CD4-positive, alpha-beta T cell treated with Interleukin-21 for 1 hour (primary cell): ENCODE measurements at places on chromosomes 4 and X.

DNA sequence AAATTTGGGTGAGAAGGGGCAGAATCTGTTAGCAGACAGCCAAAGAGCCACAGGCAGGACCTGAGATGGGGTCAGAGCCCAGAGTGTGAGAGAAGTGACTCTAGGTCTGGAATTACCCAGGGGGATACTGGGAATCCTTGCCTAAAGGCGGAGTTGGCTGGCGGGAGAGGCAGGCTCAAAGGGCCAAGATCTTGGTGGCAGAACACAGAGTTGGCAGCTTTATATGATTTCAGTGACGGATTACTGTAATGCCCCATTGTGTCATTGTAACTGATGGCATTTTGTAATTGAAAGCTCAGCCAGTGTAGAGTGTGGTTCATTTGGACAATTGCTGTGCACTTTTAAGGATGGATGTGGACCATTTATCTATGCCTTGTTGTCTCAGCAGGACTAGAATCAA, 77.3 kb downstream of the SMIM20 start:
- DNase-seq: no peak

DNA sequence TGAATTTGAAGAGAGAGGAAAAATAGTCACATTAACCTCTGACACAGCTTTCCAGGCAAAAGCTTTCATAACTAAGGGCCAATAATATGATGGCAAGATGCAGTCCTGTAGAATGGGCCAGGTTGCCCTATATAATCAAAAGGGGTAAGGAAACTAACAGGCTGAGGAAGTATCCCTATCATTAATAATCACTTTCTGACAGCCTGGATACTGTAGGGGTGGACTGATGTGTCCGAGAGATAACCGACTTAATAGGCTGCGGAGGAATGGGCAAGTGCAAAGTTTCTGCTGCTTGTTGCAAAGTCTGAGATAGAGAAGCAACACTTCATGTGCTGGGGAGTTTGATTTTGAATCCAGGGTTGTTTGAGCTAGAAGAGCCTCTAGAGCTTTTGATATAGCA, 94.8 kb downstream of the DNAAF6 start:
- no peak for DNase-seq

- peak; percentile 13 for DNase-seq
Observed at GRCh38 chrX:153635788-153636668, 11.0 kb upstream of the DUSP9 start.

DNA sequence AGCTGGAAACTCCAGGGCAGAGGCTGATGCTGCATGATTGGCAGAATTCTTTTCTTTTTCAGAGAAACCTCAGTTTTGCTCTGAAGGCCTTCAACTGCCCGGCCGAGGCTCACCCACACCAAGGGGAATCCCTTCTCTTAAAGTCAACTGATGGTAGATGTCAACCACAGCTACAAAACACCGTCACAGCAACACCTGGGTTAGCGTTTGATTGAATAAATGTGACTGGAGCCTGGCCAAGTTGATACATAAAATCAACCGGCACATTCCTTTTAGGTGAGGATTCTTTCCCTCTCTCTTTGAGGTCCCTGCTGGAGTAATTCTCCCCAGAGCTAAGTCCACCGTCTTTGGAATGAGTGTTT, 15.2 kb upstream of the KIAA0232 start:
- DNase-seq: no peak

- no peak for DNase-seq
Observed at GRCh38 chr4:98612318-98613250, 45.8 kb downstream of the TSPAN5 start.

GRCh38 chr4:21806991-21807390, 141.6 kb downstream of the KCNIP4 start:
- DNase-seq: no peak

- no peak for DNase-seq
Observed at GRCh38 chrX:143634309-143634662, 1.6 kb downstream of the SLITRK4 start.

GRCh38 chr4:155603360-155603891, 63.2 kb upstream of the GUCY1A1 start:
- DNase-seq: no peak
